ENCODE measurements at places on chromosomes 6 and 20.

DNA sequence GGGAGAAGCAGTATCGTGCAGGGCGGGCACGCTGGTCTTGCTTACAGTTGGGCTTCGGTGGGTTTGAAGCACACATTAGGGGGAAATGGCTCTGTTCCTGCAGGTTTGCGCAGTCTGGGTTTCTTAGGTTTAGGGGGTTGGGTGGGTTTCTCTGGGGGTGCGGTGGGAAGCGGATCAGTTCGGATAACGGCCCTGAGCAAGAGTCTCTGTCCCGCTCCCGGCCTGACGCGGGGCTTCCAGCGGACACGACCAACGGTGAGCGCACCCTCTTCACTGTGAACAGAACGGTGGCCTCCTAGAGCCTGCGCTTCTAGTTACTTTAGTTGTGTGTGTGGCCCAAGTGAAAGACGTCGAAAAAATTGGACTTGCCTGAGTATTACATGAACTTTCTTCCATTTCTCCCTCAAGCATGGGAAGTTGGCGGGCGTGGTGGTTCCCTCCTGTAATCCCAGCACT lies 635 bp upstream of the ELOVL2 start:
- no peak for DNase-seq

- no peak for DNase-seq
Observed at GRCh38 chr6:118280210-118280609, 267.9 kb upstream of the PLN start.

DNA sequence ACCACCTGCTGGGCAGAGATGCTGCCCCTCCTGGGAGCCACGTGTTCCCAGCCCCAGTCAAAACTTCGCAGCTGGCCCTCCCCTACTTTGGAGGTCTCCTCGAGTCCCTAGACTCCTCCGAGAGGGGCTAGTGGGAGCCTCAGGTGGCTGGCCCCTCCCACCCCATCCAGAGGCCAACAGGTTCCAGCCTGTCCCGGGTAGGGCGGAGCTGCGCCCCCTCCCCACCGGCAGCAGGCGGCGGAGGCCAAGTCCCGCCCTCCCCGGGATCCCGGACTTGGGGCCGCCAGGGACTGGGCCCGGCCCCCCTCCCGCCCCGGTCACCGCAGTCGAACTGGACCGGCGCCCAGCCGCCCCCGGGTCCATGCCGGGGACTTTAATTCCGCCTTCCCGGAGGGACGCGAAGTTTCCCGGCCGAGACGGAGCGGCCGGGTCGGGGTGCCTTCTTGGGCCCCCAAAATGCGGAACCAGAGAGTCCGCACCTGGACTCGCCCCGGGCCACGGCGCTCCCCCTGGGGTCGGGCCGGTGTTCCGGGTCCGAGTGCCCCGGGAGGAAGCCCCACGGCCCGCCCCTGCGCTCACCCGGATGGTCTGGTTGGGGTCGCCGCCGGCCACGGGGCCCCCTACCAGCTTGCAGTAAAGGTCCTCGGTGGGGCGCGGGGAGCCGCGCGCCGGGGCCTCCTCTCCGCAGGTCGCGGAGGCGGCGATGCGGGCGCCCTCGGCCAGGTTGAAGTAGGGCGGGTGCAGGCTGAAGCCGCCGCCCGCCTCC lies 559 bp downstream of the LAMA5 start:
- DNase-seq, result no peak

DNA sequence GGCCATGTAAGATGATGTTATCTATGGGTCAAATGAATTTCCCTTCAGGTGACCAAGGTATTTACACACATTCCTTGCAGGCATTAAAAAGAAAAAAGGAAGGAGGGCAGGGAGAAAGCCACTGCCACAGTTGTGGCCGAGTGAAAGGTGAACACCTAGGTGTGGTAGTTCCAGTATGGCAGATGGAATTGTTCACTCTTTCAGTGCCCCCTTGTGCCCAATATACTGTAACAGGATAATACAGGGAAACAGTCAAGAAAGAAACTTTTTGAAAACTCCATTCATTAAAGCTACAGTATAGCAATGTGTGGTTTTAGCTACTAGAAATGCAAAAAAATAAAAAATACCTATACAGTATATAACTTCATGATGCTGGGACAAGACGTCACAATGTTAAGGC lies 52.1 kb downstream of the BMP2 start:
- DNase-seq, result no peak

- peak; percentile 7 for DNase-seq
Observed at GRCh38 chr6:129485746-129486145, 224.2 kb downstream of the ARHGAP18 start.

DNA sequence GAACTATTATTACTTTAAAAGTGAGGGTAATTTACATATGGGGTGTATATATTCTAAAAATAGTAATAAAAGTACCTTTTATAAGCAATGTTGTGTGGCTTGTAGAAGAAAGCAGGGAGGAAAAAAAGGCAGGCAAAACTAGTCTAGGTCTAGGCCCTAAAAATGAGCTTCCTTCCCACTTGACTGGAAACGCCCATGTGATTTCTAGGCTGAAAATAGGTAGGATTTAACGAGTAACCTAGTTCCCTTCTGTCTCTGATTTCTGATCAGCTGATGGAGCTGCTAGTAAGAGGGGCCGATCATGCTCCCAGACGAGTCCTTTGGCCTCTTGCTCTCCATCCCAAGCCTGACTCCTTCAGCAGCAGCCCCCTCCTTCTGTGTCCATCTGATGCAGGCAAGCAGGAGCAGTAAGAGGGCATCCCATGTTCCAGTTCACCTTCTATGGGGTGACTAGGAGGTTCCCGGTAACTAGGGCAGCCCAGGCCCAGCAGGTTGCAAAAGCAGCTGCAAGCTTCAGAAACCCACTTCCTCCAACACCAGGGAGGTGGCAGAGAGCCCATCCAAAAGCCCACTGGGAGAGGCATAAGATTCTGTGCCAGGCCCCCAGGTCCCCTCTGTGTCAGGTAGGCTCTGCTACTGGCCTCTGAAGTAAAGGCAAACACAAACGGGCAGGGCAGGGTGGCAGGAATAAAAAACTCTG lies 24.4 kb downstream of the TBC1D20 start:
- peak; percentile 25 for DNase-seq

- DNase-seq, result no peak
Observed at GRCh38 chr6:45835721-45836437, 179.8 kb downstream of the CLIC5 start.

DNA sequence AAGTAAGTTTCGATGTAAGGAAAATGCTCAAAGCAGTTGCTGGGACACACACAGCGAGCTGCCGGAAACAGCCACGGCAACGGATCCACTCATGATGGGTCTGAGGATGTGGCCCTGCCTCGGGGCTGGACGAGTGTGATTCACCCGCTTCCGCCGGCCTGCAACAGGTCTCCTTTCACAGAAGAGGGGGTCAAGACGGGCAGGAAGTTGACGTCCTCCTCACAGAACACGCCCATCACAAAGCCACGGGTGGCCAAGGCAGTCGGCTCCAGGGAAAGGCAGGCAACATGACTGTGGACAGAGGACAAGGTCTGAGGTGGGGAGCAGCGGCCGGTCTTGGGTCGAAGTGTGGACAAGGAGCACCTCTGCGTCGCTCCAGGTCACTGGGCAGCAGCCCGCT lies 29.9 kb upstream of the SMOC2 start:
- DNase-seq, result no peak

DNA sequence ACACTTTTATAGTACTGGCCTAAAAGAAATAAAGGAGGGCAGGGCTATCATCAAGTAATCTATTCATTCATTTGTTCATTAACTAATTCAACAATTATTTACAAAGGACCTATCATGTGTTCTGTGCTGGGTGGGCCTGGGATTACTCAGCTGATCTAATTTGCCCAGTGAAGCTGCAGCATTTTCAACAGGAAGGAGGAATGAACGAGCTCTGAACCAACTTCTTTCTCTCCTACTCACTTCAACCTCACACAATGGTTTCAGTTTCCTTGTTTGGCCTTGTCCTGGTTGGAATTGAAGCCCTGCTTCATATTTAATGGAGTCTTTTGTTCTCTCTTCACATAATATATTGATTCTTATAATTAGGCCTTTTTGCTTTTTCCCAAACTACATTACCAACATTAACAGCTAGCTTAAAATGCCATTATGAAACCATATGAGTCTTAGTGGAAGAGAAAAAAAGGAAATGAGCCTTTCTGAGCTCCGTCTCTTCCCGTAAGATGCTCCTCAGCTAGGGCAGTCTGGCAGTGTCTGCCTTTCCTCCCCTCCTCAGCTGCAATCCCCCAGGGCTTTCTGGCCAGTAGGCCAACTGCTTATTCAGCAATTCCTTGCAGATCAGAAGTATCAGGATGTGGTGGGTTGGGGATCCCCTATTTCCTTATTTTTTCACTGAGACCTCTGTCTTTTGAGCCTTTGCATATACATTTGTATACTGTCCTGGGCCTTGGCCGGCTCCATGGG lies 79.4 kb upstream of the NRN1 start:
- DNase-seq, result no peak

GRCh38 chr6:4128748-4129147 lies 6.6 kb downstream of the ECI2 start:
- DNase-seq, result no peak

GRCh38 chr6:150560004-150560883 lies 39.4 kb upstream of the PLEKHG1 start:
- DNase-seq, result peak; percentile 19

GRCh38 chr6:37783025-37783855 lies 36.3 kb upstream of the ZFAND3 start:
- DNase-seq, result no peak

DNA sequence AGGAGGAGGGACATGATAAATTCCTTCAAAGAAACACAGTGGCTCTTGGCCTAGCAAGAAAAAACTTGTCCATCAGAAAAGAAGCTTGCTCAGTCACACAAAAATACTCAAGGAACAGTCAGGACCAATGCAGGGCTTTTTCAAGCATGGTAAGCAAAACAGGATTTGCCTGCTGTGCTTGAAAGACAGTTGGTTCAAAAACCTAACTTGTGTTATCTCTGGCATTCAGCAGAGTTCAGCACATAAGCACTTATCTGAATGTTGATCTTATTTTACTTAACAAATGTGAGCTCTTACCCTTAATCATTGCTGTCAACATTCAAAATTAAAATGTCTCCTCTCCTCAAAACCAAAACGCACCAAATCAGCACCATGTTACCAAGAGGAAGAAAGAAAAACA lies 38.3 kb downstream of the ATG5 start:
- DNase-seq, result no peak

DNA sequence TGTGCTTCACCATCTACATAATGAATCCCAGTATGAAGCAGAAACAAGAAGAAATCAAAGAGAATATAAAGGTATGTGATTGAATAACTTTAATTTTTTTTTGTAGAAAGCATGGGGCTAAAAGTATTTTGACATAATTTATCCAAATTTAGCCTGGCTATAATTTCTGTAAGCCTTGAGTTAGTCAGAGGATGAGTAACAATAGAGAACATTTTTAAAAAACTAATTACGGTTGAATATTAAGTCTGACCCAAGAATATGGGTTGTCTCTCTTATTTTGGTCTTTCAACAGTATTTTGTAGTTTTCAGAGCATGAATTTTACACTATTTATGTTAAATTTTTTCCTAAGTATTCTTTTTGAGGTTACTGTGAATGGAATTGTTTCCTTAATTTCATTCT lies 2.5 kb downstream of the GMNN start:
- no peak for DNase-seq

GRCh38 chr6:14396826-14397517 lies 279.4 kb downstream of the CD83 start:
- peak; percentile 66 for DNase-seq

- no peak for DNase-seq
Observed at GRCh38 chr6:134482593-134483270, 164.8 kb upstream of the SGK1 start.

GRCh38 chr6:24930431-24930871 lies 5.3 kb downstream of the RIPOR2 start:
- DNase-seq, result no peak

- no peak for DNase-seq
Observed at GRCh38 chr6:84314377-84314898, 87.0 kb upstream of the CEP162 start.

DNA sequence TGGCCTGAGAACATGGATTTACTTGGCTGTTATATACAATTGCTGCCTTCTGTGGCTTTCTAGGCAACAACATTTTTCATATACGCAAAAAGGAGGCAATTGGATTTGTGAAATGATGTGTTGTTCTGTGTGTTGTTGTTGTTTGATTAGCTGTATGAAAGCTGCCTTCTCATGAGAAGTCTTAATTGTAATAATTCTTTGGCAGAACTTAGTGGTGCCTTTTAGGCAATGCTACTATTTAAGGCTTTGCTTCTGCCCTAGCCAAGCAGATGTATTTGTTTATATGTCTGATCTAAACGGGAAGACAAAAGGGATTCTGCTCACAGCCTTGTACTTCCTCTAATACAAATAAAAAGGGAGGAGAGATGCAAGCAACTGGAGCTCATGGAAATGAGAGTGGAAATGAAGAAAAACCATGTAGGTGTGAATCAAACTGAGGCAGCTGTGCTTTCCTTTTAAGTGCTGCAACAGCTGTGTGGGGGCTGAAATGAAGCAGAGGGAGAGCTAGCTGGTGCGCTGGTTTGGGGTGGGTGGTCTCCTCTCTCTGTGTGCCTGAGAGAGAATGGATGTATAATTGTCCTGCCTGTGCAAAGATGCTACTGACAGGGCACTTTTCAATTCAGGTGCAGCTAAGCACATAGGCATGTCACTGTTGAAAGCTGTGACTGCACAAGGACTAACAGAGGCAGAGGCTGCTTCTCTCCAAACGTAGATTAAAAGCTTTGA lies 386.9 kb upstream of the MAN1A1 start:
- no peak for DNase-seq

DNA sequence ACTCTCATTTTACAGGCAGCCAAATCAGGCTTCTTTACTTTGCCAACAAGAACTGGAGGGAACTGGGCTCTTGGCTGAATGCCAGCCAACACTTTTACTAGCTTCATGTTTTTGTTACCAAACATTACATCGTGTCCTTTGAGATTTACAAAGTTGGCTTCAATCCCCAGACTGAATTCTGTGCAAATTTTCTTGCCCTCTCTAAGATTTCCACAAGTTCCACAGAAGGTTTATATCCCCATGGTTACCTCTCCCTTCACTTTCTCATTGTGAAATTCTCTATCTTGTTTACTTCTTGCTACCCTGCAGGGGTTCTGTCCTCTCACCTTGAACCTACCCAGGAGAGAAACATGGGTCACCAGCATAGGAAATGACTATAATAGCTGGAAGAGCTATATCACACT lies 37.6 kb upstream of the PLCB1 start:
- peak; percentile 41 for DNase-seq

DNA sequence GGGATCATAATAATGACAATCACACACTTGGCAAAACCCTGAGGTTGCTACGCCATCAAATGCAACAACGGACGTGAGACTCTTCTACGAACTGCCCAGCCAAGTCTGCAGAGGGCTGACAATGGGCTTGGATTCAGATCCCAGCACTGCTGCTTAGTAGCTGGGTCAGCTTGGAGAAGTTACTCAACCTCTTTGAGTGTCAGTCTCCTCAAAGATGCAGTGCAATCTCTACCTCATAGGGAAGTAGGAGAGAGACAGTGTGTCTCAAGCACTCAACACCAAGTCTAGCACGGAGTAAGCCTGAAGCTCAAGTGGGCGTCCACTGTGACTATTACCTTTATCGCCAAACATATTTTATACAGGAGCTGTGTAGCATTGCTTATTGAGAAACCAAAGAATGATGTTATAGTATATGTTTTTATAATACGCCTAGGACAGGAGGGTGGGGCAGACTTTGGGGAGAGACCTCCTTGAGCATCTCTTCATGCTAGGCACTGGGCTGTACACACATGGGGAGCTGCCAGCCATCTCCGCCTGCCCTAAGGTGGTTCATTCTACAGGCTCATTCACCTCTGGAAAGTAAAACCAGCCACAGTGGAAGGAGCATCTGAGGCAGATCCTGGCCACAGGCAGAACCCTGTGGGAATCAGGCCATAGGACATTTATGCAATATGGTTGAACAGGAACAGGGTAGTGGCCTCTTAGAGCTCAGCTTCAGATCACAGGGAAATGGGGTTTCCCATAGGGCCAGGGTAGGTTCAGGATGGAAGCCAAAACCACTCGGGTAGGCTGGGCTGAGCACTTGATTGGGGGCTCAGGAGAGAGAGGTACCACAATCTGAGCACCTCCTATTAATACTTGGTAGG lies 160.2 kb downstream of the MRPL14 start:
- DNase-seq, result no peak
